ENCODE measurements at places on chromosomes 1 and 21.

DNA sequence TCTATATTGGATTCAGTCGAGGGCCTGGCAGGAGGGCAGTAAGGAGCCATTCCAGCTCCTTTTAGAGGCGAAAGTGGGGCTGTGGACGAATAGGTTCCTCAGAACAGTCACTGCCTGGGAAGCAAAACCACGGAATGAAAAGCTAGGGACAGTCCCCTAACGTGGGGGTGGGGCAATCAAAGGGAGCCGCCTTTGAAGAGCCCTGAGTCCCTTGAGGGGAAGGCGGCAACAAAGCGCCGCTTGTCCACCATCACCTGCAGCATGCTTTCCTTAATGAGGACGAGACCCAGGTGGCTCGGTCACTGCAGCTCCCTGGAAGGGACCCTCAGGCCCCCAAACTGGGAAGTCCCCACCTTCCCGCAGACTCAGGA is 184.7 kb downstream of the ETS2 start:
- no peak for DNase-seq

DNA sequence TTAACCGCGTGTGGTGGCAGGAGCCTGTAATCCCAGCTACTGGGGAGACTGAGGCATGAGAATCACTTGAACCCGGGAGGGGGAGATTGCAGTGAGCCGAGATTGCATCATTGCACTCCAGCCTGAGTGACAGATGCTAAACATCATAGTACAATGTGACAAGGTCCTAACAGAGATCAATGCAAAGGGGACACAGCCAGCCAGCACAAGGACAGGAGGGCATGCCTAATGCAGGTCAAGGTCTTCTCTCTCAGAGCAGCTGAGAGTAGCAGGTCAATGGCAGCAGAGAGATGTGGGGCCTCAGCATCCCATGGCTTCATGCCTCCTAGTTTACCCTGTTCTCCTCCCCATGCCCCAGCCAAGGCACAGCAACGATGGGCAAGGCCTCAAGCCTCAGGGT is 3.0 kb upstream of the SMIM11 start:
- no peak for DNase-seq

- no peak for DNase-seq
Measured at GRCh38 chr1:220243947-220244346, 28.3 kb downstream of the RAB3GAP2 start.

DNA sequence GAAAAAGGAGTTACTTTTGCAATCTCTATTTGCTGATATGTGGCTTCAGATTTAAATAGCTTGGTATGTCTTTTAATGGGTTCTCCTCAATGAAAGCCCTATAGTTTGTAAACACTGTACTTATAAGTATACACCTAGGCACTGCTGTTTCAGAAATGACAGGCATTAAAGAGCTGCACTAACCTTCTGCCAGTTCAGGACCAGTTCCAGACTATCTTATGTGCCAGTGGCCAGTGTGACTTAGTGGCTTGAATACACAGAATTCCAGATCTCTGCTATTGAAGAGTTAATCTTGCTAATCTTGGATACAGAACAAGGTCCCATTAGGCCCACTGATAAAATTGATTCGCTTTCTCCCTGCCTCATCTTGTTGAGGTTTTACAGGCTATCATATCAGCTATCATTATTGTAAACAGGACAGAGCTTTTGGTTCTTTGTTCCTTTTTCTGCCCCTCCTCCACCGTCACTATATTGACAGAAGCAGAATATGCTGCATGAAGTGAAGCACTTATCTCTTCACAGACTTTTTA is 337.5 kb downstream of the LRRIQ3 start:
- no peak for DNase-seq

DNA sequence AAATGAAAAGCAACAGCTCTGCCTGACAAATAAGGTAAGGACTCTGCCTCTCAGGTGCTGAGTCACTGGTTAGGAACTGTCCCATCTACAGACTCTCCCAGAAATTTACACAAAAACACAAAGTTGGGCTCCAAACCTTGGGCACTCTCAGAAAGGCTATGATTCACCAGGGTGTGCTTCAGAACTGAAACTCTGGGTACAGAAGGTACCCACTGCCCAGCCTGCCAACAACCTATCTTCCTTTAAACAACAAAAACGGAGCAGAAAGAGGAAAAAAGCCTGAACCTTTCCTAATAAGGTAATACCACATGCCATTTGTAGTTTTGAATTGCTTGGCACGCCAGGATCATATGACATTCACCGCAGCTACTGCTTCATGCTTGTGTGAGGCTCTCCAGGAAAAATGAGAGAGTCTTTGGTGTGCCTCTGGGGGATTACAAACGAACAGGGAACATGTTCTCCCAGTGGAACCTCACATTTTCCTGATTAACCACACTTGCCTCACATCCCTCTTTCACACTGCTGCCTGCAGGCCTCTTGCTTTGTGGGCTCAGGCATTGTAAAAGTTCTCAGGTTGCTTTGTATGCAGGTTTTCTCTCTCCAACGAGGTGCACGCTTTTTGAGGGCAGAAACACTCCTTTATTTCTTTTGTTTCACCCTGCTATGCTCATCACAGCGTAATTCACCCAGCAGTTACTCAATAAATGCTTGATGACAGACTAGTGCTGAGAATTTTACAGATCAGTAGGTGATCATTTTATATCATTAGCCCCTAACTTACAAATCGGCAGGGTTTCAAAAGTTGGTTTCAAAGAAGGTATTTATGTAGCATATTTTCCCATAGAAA is 65.1 kb downstream of the GADD45A start:
- DNase-seq, result no peak

DNA sequence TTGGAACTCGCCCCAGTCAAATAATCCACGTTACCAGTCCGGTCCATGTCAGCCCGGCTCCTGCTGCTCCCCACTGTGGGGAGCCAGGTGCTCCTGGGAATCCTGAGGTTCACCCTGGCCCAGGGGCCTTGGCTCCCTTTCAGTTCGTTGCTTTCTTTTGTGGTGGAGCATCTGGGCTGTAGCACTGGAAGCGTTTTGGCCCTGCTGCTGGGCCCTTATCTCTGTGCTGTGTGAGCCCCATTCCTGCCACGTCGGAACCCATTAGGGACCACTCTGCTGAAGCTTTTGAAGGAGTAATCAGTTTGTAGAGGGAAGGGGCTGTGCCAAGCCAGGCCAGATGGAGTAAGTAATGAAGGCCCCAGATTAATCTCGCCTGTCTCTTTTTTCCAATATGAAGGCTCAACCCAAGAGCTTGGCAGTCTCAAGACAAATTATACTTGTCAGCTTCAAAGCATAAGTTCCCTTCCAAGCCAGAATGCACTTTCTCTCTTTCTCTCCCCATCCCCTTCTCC is 82.3 kb downstream of the PGM1 start:
- no peak for DNase-seq

- no peak for DNase-seq
Measured at GRCh38 chr1:32393136-32393535, 1.1 kb downstream of the BSDC1 start.

DNA sequence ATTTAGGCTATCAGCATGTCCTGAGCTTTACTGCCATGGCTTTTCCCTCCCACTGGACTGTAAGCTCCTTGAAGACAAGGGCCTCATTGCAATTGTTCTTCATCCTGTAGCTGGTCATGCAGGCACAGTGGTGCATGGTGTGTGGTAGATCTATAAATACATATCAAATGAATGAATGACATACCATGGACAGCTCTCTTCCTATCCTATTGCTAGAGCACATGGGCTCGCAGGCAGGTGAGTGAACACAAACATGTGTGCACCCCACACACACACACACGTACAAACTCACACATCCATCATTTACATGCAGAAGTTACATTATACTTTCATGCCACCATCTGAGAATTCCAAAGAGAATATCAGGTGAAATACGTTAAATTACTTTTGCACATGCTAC is 172.9 kb upstream of the RUNX1 start:
- DNase-seq, result no peak

- no peak for DNase-seq
Measured at GRCh38 chr1:92051948-92052347, 22.2 kb downstream of the EPHX4 start.

Data from spinal cord (tissue), 10 donors.